ENCODE measurements at places on chromosomes 7 and 10. TPM values are rescaled to one million over a fixed set of nuclear protein-coding genes. Genes with fewer than 3 reads are reported as not detected.

GRCh38 chr7:102892631-102893278 is 20.0 kb upstream of the LRRC17 start:
- no peak overlapping the region for H3K27ac ChIP-seq
- no peaks in the 10 kb centered on the region for H3K27me3 ChIP-seq
- no peak overlapping the region for H3K4me3 ChIP-seq
- no peak for DNase-seq

GRCh38 chr10:65112573-65112972 is 1591.4 kb downstream of the REEP3 start:
- H3K36me3 ChIP-seq: no peaks in the 10 kb centered on the region
- no peak for DNase-seq
- H3K4me1 ChIP-seq: no peaks in the 10 kb centered on the region
- H3K4me3 ChIP-seq: no peak overlapping the region
- H3K27me3 ChIP-seq: no peaks in the 10 kb centered on the region
- no peak overlapping the region for H3K27ac ChIP-seq

DNA sequence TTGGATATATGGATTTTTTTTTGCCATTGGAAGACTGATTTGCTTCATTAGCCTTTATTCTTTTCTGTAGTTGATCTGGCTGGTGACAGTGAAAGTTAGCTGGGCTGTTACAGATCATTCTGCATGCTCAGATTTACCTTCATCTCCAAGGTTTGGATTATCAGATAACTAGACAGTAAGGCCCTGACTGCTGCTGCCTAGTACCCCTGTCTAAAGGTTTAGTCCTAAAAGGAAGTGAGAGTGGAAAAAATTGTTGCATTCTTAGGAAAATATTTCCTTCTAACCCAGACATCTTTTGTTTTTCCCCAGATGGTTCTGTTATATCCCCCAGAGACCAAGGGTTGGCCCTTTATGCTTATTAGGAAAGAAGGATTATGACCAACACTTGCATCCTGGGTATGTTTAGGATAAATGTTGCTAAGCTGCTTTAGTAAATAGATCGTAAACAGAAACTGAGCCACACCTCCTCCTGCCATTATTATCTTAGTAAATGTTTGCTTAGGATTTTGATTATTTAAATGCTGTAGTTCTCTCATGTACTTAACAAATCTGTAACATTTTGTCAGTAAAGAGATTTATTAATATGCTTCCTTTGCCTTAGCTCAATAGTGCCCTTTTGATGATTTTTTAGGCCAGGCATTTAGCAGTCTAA is 44.4 kb downstream of the MCU start:
- peak overlapping the region; percentile 91 for H3K27ac ChIP-seq
- no peak overlapping the region for H3K4me3 ChIP-seq
- DNase-seq: no peak
- H3K4me1 ChIP-seq: peaks cover 22% of the 10 kb centered on the region
- H3K27me3 ChIP-seq: no peaks in the 10 kb centered on the region
- peaks cover 6% of the 10 kb centered on the region for H3K36me3 ChIP-seq

GRCh38 chr7:132354527-132354926 is 221.7 kb downstream of the PLXNA4 start:
- H3K36me3 ChIP-seq: no peaks in the 10 kb centered on the region
- H3K27me3 ChIP-seq: peaks cover 59% of the 10 kb centered on the region

DNA sequence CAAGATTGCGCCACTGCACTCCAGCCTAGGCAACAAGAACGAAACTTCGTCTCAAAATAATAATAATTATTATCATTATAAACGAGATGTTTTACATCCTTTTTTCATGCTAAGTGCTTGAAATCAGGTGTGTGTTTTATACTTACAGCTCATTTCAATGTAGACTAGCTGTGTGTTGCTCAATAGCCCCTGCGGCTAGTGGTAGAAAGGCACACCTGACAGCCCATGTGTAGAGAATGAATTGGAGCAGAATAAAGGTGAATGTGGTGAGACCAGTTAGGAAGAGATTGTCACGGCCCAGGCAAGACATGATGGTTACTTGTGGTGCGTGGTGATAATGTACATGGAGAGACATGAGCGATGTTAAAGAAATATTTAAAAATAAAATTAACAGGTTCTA is 86.7 kb upstream of the TMEM26 start:
- H3K4me1 ChIP-seq: no peaks in the 10 kb centered on the region
- H3K36me3 ChIP-seq: no peaks in the 10 kb centered on the region
- H3K4me3 ChIP-seq: no peak overlapping the region
- no peak for DNase-seq
- peaks cover 20% of the 10 kb centered on the region for H3K27me3 ChIP-seq

DNA sequence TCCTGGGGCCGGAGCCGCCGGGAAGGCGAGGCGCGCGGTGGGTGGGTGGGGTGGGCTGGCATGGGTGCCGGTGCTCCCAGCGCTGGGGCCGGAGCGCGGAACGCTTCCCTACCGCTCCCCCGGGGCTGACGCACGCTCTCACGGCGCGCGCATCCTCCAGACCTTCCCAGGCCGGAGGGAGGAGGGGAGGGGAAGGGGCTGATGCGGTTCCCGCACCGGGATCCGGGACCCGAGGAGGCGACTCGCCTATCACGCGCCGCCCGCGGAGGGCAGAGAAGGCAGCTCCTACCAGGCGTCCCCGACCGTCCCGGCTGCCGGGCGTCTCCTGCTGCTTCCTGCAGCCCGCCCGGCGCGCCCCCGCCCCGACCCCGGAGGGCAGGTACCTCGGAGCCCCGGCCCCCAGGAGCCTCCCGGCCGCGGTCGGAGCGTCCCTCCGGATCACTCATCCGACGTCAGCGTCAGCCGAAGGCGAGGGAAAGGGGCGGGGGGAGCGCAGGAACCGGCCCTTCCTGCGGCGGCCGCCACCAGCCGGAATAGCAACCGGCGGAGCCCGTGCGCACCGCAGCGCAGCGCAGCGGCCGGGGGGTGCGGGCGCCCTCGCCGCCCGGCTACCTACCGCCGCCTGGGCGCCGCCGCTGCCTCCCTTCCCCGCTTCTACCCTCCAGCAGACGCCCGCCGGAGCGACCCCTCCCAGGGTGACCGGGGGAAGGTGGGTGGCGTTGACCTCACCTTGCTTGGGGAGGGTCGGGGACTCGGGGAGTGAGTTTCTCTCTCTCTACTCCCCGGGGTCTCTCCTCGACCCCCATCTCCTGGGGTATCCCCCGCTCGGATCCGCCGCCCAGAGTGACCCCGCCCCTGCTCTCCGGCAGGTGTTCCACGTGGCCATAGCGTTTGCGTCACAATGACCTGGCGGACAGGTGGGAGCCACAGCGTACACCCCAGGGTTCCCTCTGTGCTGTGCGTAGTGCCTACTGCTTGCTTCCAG is at the start of gene ICA1:
Gene ICA1, minus strand, starts transcription at position 457 of the 985 bp plus-strand sequence. CDS start 26,241 bp downstream, outside the sequence.
- peak; percentile 40 for DNase-seq
- no peaks in the 10 kb centered on the region for H3K36me3 ChIP-seq
- peaks cover 6% of the 10 kb centered on the region for H3K4me1 ChIP-seq
- no peak within 1 kb of the TSS for H3K27ac ChIP-seq
- peaks cover 68% of the 10 kb centered on the region for H3K27me3 ChIP-seq
- peak within 1 kb of the TSS; percentile 73 for H3K4me3 ChIP-seq

DNA sequence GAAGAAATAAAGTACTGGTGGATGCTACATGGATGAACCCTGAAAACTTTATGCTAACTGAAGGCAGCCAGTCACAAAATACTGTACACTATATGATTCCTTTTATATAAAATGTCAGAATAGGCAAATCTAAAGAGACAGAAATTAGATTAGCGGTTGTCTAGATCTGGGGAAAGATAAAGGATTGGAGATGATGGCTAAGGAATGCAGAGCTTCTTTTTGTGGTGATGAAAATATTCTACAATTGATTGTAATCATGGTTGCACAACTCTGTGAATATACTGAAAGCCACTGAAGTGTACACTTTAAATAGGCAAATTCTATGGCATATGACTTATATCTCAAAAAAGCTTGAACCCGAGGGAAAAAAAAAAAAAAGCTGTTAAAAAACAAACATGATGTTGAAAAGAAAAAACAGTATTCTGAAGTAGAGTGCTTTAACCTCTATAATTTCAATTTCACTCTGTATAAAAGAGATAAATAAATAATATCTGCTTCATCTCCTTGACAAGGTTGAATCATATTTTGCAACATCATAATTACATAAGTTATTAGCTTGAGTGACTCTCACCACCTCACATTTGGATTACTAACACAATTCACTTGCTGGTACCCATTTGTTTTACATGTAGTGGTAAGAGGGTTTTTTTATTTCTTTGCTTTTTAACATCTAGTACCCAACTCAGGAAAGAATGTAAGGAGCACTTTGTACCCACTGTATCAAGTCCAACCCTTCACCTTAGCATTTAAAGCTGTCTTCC is 2.8 kb upstream of the GNAI1 start:
- no peak overlapping the region for H3K27ac ChIP-seq
- DNase-seq: no peak
- no peaks in the 10 kb centered on the region for H3K36me3 ChIP-seq
- H3K4me1 ChIP-seq: peaks cover 19% of the 10 kb centered on the region

DNA sequence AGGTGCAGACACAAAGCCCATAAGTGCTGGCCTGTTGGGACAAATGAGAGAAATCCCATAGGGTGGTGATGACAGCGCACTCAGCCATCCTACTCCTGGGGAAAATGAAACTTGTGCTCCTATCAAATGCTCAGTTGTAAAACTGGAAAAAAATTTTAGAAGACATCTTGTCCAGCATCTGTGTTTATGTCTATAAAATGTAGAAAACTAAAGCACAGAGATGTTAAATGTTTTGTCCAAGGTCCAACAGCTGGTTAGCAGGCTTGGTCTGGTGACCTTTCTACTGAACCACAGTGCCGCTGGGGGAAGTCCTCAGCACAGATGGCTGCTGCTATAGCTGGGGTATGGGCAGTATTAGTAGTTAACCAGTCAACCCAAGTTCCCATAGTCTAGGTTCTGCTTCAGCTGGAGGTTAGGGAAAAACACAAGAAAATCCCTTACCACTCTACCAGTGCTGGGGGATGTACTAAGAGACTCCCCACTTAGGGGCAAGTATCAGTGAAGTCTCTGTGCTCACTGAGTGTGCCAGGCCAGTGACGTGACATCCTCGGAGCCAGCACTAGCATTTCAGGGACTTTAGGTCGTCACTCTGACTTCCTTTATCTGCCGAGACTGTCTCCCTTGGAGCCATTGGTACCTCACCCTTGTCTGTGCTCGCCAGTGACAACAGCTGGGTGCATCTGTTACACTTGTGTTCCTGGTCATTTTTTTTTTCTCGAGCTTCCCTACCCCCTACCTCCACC is 1.9 kb downstream of the TSPAN33 start:
- no peak overlapping the region for H3K27ac ChIP-seq
- H3K4me3 ChIP-seq: peak overlapping the region; percentile 64
- DNase-seq: no peak
- peaks cover 61% of the 10 kb centered on the region for H3K27me3 ChIP-seq

- no peaks in the 10 kb centered on the region for H3K36me3 ChIP-seq
- H3K4me3 ChIP-seq: no peak overlapping the region
- no peak for DNase-seq
- peaks cover 15% of the 10 kb centered on the region for H3K4me1 ChIP-seq
- H3K27me3 ChIP-seq: no peaks in the 10 kb centered on the region
These were observed 277.0 kb downstream of the WDR11 start for GRCh38 chr10:121128164-121128563.

DNA sequence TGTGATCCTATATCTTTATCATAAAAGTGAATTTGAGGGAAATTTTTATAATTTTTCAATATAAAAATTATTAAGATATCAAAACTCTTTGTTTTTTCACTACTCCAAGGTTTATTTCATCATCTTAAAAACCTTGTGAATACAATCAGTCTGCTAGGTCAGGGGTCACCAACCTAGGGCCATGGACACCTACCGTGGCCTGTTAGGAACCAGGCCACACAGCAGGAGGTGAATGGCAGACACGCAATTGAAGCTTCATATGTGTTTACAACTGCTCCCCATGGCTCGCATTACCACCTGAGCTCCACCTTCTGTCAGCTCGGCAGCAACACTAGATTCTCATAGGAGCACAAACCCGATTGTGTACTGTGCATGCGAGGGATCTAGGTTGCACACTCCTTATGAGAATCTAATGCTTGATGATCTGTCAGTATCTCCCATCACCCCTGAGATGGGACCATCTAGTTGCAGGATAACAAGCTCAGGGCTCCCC is 271.2 kb upstream of the C7orf33 start:
- no peak overlapping the region for H3K27ac ChIP-seq

DNA sequence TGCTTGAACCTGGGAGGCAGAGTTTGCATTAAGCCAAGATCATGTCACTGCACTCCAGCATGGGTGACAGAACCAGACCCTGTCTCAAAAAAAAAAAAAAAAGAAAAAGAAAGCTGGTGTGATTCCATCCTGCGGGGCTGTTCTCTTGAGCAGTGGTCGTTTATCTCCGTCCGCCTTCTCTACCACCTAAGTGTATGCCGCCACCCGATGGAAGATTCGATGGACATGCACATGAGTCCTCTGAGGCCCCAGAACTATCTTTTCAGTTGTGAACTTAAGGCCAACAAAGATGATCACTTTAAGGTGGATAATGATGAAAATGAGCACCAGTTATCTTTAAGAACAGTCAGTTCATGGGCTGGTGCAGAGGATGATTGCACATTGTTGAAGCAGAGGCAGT is 65.7 kb downstream of the ABRAXAS2 start:
- no peaks in the 10 kb centered on the region for H3K36me3 ChIP-seq
- H3K4me3 ChIP-seq: no peak overlapping the region
- no peak overlapping the region for H3K27ac ChIP-seq
- DNase-seq: no peak

DNA sequence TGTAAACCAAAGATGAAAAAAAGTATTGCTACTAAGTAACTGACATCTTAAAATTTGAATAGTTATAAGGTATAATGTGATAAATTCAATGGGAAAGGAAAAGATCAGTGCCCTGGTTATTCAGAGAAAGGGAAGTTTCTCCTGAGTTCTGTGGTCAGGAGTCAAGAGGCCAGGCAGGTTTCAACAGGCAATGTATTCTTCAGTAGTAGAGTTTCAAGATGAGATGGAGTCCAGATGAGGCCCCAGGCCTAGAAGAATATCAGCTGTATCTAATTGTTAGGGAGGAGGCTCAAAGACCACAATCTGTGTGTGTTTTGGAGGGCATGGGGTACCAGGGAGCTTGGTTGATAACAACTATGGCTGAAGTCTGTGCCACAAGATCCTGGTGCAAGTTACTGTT is 101.4 kb upstream of the DLX6 start:
- H3K4me3 ChIP-seq: no peak overlapping the region
- H3K36me3 ChIP-seq: no peaks in the 10 kb centered on the region
- no peaks in the 10 kb centered on the region for H3K27me3 ChIP-seq
- peaks cover 4% of the 10 kb centered on the region for H3K4me1 ChIP-seq
- DNase-seq: no peak

DNA sequence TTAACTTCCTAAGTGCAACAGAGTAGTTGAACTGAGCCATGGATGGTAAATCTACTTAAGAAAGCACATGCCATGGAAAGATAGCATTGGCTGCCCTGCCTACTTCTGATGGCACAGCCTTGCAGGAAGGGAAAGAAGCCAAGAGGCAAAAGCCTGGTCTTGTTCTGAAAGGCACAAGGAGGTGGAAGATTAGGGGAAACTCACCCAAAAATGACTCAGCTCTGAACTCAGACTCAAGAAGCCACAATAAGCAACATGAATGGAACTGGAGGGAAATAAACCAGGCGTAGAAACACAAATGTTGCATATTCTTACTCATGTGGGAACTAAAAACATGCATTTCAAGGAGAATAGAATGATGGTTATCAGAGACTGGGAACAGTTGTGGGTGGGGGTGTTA is 20.8 kb upstream of the ALOX5 start:
- DNase-seq: no peak
- H3K4me3 ChIP-seq: no peak overlapping the region
- H3K36me3 ChIP-seq: peaks cover 3% of the 10 kb centered on the region
- H3K4me1 ChIP-seq: no peaks in the 10 kb centered on the region
- peaks cover 31% of the 10 kb centered on the region for H3K27me3 ChIP-seq

The MAGI2 gene
- total RNA-seq: 36.9 TPM

The POLL gene
- 44.5 TPM for total RNA-seq

The ASZ1 gene
- total RNA-seq: not detected

The AKR1D1 gene
- total RNA-seq: not detected

The PDZD7 gene
- total RNA-seq: 1.2 TPM

The NUTM2E gene
- total RNA-seq: 0.78 TPM

Measured in mesothelial cell of epicardium (in vitro differentiated cells).